Stimulated activated CD8-positive, alpha-beta memory T cell treated with anti-CD3 and anti-CD28 coated beads, Interleukin-7, amount 100 ng/mL, for 1 hour (primary cell): ENCODE measurements at places on chromosomes 2 and 18.

DNA sequence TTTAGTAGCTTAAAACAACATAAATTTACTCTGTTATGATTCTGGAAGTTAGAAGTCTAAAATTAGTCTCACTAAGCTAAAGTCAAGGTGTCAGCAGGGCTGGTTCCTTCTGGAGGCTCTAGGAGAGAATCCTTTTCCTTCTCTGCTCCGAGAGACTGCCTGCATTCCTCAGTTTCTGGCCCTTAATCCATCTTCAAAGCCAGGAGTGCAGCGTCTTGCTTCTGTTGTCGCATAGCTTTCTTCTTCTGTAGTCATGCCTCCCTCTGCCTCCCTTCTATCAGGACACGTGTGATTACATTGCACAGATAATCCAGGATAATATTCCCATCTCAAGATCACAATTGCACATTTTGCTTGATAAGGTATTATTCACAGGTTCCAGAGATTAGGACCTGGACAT is 35.1 kb downstream of the DAPL1 start:
- DNase-seq: no peak

- no peak for DNase-seq
Observed at GRCh38 chr2:71952572-71953188, 195.0 kb downstream of the CYP26B1 start.

- DNase-seq: no peak
Observed at GRCh38 chr2:1730015-1730927, 14.0 kb downstream of the PXDN start.

DNA sequence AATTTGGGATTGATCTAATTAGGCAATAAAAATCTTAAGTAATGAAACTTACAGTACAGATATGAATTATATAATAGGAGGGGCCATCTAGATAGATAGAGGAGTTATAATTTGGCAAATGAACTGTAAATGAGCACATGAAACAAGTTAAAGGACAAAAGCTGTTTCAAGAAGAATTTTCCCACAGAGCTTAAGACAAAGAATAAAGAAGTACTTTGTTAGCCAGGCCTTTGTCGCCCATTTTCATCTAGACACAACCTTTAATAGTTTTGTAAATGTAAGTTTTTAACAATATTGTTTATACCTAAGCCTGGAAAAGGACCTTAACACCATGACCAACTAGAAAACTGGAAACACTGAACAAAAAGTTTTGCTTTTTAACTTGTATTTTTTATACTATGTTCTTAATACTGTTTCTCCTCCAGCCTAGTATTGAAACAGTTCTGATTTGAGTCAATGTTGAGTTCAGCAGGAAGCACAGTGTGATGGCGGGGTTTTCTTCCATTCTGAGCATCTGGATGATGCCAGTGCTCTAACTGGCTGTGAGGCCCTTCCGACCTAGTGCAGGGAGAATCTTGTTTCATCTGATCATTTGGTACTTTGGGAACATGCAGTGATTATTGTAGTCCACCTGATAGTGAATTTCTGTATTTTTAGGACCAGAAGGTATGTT is 37.6 kb downstream of the FARP2 start:
- no peak for DNase-seq

DNA sequence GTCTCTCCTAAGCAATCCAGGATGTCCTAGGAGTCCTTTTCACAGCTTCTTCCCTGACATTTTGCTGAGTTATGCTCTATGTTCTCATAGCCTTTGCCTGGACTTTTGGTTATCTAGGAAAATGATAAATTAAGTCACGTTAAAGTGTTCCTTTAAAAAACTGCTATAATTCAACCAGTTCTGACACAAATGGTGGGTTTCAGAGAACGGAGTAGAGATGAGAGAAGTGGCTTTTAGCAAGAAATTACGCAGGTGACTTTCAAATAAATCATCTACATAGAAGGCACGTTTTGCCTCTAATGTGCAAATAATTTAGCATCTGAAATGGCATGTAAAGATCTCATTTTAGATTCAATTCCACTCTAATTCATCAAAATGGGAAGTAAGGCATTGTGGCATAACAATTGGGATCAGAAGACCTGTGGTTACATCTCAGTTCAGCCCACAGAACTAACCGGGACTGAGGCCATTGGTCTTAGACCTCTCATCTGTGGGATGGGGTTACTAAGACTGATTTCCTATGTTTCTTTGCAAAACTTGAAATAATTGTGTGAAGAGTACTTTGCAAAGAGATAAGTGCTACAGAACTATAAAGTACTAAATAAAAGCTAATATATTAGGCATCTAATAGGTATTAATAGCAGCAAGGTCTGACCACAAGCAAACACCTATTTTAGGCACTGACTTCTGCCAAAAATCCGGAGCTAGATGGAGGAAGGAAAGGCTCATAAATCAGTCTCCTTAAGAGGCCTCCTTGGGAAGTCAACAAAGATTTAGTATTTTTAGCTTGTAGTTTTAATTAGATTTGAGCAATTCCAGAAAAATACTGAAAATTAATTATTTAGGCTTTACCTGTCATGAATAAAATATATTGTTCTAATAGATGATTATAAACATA is 211.4 kb downstream of the PIEZO2 start:
- DNase-seq: no peak

DNA sequence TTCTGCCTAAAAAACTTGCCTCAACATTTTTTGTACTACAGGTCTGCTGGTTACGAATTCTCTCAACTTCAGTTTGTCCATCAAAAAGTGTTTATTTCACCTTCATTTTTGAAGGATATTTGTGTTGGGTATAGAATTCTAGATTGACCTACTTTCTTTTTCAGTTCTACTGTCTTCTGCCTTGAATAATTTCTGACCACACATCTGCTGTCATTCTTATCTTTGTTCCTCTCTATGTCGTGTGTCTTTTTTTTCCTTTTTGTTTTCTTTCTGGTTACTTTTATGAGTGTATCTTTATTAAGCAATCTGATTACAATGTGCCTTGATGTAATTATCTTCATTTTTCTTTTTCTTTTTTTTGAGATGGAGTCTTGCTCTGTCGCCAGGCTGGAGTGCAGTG is 25.3 kb downstream of the ADCY3 start:
- no peak for DNase-seq

GRCh38 chr2:113977060-113977659 is 87.3 kb downstream of the ACTR3 start:
- DNase-seq: no peak

GRCh38 chr18:61827591-61827990 is 65.2 kb downstream of the RNF152 start:
- DNase-seq: no peak

- no peak for DNase-seq
Observed at GRCh38 chr2:18578033-18578432, 11.3 kb downstream of the NT5C1B start.

GRCh38 chr18:30982285-30982992 is 60.1 kb downstream of the DSC3 start:
- DNase-seq: no peak

GRCh38 chr18:63514888-63515678 is 27.1 kb upstream of the SERPINB12 start:
- no peak for DNase-seq

- DNase-seq: no peak
Observed at GRCh38 chr18:39455285-39455684, 1889.7 kb upstream of the CELF4 start.

DNA sequence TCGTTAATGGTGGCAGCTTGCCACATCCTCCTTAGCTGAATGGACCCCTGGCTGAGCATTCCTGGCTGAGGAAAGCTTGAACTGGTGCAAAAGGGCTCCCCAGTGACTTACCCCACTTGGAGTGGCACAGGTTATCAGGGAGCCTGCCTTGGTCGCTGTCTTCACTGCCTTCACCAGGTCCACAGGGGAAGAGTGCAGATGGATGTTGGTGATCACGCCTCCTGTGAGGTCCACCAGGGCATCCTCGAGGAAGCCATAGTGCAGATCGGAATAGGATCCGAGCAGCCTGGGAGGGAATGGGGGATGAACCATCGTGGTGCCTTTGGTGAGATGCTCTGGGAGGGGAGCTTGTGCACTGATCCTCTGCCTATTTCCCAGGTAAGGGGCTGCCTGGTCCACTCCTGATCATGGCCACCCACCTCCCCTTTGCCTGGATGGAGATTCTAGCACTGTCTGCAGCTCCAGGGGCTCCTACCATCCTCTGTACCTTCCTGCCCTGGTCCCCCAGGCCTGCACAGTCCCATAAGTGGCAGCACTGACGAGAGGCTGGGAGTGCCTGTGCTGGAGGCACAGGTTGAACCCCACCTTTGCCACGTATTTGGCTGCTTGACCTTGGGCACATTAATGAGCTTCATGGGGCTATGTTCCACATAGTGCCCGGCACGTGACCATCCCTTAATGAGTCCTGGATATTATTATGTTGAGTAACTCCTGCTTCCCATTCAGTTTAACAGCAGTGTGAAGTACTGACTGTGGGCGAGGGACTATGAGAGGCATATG is 43.0 kb downstream of the CAPN13 start:
- DNase-seq: no peak

GRCh38 chr2:74292751-74293150 is 50.5 kb downstream of the SLC4A5 start:
- DNase-seq: no peak

GRCh38 chr2:221816566-221816965 is 244.5 kb upstream of the EPHA4 start:
- DNase-seq: no peak

DNA sequence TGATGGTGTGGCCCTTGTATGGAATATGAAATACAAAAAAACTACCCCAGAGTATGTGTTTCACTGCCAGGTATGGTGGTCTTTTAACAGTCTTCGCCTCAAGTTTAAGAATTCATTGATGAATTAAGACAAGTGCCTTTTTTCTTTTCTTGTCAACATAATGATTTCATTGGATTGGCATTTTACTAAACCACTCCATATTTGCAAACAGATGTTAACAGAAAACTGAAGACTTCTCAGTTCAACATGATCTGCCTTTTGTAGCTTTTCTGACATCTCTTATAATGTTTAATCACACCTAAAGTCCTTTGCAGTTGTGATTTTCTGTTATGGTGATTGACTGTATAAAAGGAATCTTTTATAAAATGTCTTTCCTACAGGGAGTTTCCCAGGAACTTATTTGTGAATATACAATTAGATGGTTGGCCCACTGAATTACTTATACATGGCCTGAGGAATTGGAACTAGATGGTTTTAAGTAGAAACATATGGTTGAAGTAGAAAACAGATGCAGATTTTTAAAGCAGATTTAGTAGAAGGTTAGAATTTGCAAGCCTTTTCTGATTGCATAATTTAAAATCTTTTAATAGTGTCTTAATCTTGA is 39.7 kb downstream of the DYNC1I2 start:
- no peak for DNase-seq

- no peak for DNase-seq
Observed at GRCh38 chr2:211479536-211480150, 923.2 kb downstream of the CPS1 start.

- no peak for DNase-seq
Observed at GRCh38 chr2:182144776-182145165, 159.1 kb downstream of the PPP1R1C start.

GRCh38 chr18:48024009-48024512 is 93.6 kb upstream of the SMAD2 start:
- DNase-seq: no peak

GRCh38 chr2:118845005-118845521 is 2.4 kb downstream of the EN1 start:
- no peak for DNase-seq

DNA sequence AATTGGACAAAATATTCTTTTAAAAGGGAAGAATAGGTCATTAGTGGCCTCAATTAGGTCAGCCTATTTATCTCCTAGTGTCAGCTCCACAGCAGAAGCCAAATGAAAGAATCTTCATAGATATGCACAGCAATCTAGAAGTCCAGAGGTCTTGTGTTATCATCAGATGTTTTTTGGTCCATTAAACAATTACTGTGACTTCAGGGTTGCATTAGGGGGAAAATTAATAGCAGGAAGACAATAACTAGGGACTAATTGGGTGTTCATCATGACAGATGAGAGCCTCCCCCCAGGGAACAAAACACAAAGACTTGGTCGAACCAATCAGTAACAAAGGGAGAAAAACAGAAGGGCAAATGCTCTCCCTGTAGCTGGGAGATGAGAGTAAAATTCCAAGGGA is 264.7 kb downstream of the PTH2R start:
- no peak for DNase-seq

DNA sequence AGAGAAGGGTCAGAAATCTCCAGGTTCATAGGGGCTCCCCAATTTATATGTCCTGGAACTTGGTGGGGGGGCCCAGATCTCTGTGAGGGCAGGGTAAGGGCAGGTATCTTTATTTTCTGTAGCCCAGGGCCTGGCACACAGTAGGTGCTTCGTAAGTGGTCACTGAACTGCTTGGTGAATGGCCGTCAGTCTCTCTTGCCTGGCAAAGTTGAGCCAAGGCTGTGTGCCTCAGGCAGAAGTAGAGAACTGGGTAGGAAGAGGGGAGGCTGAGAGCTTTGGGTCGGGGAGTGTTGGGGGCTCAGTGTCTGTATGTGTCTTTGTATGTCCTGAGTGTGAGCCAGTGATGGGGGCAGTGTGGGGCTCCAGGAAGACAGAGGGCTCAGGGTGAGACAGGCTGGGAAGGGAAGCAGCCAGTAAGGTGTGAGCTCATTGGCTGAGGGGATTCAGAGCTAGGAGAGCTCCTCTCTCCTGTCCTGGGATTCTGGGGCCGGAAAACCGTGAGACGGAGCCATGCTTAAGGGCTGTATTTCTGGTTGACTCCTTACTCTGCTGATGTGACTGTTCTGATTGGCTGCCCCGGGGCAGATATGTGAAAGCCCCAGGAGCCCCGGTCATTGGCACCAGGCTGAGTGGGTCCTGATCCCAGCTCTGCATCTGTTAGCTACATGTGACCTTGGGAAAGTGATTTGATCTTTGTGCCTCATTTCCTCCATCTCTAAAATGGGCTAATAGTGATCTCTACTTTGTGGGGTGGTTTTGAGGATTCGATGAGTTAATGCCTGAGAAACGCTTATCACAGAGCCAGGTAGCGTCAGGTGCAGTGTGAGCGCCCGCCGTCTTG is 30.3 kb downstream of the STEAP3 start:
- DNase-seq: no peak

DNA sequence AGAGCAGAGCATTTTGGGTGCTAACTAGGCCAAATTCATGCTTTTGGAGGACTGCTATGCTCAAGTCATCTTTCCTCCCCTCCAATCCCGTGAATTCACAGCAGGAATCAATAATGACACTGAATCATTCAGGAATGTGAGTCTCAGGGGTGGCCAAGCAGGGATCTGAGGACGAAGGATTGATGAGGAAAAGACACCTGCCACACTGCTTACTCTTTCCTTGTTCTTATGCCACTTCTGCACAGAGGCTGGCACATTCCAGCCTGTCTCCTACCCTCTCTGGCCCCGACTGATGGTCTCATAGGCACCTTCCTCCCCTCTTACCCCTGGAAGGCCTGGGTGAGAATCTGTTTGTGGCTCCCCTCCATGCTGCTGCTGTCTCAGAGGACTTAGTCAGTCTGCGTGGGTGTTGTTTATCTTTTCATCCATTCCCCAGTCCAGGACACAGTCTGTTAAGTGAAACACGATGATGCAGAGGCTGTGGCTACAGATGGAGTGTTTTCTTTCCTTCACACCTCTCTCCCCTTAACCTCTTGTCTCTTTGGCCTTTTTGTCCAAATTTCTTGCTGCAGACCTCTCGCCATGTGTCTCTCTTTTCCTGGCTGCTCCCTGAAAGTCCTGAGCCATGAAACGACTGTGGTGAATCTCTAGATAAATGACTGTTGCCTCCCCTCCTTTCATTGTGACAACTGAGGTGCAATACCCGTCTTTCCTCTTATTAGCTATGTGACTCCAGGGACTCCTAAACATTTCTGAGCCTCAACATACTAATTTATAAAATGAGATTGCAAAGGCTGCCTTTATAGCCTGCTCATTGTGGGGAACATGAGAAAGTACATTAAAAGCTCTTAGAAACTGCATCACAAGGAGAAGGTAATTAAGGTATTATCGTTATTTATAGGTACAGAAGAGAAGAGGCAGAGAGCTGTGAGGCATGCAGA is 86.9 kb downstream of the RDH14 start:
- DNase-seq: no peak

GRCh38 chr2:65367524-65367923 is 64.9 kb downstream of the SPRED2 start:
- no peak for DNase-seq
